Thyroid gland (tissue), 4 donors: ENCODE measurements at places on chromosomes 5 and 9.

GRCh38 chr5:16178745-16179372 is 732 bp downstream of the MARCHF11 start:
- DNase-seq = peak; percentile 31

DNA sequence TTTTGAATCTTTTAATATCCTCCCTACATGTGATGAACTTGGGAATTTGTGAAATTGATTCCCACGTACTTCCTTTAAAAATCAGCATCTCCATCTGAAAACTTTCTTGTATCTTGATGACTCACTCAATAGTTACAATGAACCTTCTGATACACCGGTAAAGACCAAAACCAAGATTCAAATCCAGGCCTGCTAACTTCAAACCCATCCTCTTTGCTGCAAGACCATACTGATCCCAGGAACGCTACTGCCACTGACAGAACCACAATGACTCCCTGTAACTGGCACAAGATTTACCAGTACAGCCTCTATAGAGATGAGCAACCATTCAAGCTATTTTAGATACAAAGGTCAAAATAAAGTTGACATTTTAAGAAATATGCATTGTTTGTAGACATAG is 332.9 kb downstream of the DNAH5 start:
- no peak for DNase-seq

GRCh38 chr5:59605915-59606314 is 287.6 kb downstream of the PDE4D start:
- DNase-seq = no peak

DNA sequence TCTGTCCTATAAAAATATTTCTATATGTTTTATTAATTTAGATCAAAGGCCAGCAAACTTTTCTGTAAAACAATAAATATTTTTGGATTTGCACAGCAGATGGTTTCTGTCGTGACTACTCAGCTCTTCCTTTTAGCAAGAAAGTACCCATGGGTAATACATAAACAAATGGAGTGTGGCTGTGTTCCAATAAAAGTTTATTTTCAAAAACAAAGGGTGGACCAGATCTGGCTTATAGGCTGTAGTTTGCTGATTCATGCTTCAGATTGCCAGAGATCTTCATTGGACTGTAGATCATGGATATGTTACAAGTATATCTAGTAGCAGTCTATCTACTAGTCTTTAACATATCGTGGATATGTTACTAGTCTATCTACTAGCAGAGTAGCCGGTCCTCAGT is 590.5 kb downstream of the CSNK1G3 start:
- DNase-seq = no peak

DNA sequence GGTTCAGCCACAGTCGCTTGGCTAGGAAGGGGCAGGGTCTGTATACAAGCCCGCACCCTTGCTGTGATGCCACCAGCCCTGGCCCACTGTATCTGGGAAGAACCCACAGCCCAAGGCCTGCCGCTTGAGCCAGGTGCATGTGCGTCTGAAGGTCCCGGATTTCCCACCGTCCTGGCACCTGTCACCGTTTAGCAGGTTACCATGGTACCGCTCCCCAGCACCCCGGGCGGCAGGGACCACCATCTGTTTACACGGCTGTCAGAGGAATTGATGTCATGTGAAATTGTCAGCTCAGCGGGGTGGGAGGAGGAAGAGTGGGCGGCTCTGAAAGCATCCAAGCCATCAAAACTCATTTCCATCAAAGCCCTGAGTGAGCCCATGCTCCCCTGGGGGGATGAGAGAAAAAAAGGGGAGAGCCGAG is 92.7 kb downstream of the HRH2 start:
- no peak for DNase-seq

- no peak for DNase-seq
These were observed 105.2 kb downstream of the CDK5RAP2 start for GRCh38 chr9:120474591-120475243.

DNA sequence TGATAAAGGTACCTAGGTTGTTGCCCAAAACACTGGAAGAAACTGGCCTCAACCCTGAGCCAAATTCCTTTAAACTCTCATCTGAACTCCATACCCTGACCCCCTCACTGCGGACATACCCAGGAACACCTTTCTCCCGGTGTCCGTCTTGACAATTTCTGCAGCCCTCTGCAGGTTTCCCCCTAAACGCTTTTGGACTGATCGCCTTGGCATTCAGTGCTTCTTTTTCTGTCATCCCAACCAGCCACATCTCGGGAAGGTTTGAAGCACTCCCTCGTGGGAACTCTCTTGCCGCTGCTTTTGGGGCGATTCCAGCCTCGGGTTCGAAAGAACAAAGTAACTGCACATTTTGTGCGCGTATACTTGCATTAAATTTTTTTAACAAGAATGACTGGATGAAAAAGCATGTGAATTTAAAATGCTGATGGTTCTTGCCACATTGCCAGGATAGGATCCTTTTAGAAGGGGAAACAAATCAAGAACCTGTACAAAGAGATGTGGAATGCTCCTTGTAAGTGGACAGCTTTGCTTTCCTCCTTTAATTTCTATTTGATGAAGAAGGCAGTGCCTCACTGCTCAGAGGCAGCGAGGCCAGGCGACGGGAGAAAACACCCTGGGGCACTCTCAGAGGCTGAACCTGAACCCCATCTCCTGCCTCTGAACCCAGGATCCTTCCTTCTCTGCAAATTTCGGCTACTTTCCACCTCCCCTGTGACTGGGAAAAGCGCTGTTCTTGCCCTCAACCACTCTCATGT is 615 bp downstream of the PSMD5 start:
- peak; percentile 21 for DNase-seq

DNA sequence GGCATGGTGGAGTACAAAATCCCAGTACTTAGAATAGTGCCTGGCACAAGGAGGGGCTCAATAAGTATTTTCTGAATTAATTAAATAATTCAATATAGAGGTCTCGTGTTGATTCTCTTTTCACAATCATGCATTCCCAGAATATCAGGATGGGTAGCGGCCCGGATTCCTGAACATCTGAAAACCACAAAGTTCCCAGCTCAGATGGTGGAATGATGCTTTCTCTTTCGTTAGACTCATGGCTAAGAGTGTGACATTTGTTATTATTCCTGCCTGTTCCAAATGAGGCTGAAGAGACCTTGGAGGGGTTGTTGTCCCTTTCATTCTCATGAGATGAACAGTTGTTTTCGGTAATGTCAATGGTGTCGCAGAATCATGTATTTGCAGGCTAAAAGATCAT is 95.4 kb upstream of the LIFR start:
- DNase-seq = no peak

DNA sequence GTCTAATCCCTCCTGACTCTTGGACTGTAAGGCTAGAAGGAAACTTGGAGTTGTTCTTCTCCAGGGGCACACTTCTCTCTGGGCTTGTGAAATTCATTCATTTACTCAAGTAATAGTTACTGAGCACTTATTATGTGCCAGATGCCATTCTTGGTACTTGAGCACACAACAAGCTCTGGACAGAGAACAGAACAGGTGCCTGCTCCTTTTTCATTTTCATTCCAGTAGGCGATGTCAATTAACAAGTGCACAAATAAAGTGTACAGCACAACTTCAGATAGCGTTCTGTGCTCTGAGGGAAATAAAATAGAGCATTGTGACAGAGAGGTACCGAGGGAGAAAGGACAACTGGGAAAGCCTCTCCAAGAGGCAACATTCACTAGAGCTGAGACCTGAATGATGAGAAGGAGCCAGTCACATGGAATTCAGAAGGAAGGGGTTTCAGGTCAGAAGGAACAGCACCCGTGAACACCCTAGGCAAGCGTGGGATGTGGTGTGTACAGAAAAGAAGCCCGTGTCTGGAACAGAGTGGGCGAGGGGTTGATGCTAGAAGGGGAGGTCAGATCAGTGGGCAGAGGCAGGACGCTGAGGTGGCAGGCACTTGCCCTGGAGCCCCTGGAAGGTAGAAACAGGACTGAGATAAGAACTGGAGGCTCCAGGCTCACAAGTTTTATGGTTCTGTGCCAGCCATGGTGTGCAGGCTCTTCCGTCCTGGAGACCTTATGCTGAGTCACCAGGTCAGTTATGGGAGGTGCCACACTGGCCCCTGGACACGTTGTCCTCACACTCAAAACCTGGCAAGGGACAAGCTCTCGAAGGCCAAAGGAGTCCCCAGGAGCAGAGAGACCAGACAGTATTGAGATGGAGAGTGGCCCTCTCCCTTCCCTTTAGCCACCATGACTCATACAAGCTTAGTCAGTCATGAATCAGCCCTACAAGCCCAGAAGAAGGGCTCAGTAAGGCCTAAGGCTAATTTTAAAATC is 7.2 kb upstream of the ABLIM3 start:
- DNase-seq = peak; percentile 24

- DNase-seq = no peak
These were observed 41.0 kb upstream of the MTAP start for GRCh38 chr9:21761309-21761901.

DNA sequence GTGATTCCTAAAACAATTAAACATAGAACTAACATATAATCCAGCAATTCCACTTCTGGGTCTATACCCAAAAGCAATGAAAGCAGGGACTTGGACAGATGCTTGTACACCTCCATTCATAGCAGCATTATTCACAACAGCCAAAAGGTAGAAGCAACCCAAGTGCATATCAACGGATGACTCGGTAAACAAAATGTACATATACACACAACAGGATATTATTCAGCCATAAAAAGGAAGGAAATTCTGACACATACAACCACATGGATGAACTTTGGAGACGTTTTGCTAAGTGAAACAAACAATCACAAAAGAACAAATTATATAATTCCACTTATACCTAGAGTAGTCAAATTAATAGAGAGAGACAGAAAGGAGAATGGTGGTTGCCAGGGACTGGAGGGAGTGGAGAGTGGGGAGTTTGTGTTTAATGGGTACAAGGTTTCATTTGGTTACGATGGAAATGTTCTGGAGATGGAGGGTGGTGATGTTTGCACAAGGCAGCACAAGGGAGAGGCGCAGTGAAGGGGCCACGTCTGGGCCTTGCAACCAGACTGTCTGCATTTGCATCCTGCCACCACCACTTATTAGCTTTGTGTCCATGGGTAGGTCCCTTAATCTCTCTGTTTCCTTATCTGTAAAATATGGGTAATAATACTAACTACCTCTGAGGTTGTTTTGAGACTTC is 36.3 kb upstream of the RLN1 start:
- no peak for DNase-seq

- DNase-seq = peak; percentile 33
These were observed 8.8 kb upstream of the LCP2 start for GRCh38 chr5:170306381-170306831.

DNA sequence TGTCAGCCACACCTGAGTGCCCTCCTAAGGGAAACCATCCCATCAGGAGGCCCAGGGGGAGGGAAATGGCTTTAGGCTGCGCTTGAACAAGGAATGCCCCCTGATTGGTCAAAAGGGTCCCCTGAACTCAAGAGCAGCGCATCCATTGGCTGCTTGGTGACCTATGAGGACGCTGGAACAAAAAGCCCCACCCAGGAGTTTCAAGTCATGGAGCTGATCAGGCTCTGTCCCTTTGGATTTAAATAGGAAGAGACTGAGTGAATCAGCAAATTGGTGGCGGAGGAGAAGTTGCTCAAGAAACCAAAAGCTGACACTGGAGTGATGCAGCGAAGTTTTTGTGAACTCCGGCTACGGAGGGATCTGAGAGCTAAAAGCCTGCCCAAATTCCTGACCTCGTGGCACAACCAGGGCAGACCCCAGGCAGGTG is 66.7 kb downstream of the SMIM23 start:
- no peak for DNase-seq

- DNase-seq = peak; percentile 99
These were observed 137.2 kb downstream of the C9orf50 start for GRCh38 chr9:129483415-129484351.

GRCh38 chr5:33921002-33921401 is 15.2 kb upstream of the RXFP3 start:
- no peak for DNase-seq

DNA sequence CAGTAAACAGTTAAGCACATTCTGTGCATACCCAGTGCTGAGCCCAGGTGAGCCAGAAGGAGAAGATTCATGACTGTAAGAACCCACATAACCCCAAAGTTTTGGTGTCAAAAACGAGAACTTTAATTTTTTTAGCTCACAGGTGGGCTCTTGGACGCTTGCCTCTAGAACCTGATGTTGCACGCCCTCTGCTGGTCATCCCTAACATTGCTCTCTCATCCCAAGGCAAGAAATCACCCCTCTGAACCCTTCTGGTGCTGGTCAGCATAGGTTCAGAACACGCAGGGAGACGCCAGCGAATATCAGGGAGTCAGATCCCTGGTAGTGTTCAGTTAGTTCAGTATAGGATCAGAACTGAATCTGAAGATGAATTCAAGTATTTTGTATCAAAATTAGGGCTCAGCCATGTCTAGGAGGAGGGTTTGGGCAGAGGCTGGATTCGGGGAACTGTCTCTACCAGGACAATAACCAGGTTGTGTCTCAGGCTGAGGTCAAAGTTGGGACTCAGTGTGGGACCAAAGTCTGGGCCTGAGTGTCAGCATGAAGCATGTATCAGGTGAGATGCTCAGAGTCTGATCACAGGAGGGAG is 4.1 kb upstream of the DNAJB5 start:
- DNase-seq = peak; percentile 70

DNA sequence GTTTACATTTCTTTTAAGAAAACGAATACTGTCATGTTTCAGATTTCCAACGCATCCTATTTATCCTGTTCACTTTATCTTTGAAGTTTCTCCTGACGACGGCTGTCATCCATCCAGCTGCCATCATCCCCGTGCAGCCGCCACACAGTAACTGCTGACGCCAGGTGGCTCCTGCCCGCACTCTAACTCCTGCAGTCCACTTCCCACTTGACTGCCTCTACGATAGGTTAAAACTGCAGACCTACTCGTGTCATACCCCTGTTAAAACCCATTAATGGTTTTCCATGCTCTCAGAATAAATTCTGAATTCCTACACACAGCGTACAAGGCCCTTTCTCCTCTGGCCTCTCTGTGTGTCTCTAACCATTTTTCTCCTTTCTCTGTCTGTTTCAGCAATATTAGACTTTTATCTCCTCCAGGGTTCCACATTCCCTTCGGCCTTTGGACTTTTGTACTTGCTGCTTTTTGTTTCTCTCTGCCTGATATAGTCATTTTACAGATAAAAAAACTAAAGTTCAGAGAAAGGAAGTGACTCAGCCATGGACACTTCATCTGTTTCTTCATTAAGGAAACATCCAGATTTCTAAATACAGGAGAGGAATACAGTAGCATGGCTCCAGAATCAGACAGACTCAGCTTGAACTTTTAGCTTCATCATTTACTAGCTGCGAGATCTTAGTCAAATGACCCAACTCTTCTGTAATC is 84.9 kb downstream of the ADAMTS12 start:
- no peak for DNase-seq

- DNase-seq = no peak
These were observed 3.1 kb upstream of the FAM53C start for GRCh38 chr5:138334867-138335447.

DNA sequence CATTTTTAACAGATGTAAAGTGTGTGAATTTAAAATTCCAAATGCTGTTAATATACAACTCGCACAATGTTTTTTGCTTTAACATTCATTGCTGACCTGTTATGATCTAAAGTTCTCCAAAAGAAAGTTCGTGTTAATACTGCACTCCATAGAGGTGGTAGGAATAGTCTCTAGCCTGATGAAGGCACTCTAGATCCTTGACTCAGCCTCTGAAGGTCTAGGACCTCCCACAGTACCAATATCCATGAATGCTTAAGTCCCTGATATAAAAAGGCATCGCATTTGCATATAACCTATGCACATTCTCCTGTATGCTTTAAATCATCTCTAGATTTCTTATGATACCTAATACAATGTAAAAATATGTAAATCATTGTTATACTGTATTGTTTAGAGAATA is 213.6 kb downstream of the EFNA5 start:
- DNase-seq = no peak

- DNase-seq = no peak
These were observed 77.2 kb downstream of the ITGA1 start for GRCh38 chr5:52864884-52865283.
